Activated T-cell treated with anti-CD3 and anti-CD28 coated beads for 4 hours (primary cell): ENCODE measurements at places on chromosomes 16 and 17.

DNA sequence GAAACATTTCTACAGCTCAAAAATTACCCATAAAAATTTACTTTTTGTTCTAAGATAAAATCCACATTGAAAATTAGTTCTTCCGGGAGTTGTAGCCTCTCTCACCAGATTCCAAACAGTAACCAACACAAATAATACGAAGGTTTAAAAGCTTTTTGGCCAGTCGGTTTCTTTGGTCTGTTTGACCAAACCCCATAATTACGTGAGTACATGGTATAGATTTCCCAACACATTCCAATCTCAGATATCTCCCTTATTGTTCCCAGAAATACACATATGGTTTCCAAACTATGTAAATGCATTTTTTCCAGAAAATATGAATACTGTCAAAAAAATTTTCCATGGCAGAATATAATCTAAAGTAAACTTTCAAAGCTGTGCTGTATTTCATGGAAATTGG lies 722.0 kb downstream of the KCNJ2 start:
- no peak for DNase-seq

GRCh38 chr17:63573634-63574033 lies 23.4 kb downstream of the DCAF7 start:
- DNase-seq = no peak

DNA sequence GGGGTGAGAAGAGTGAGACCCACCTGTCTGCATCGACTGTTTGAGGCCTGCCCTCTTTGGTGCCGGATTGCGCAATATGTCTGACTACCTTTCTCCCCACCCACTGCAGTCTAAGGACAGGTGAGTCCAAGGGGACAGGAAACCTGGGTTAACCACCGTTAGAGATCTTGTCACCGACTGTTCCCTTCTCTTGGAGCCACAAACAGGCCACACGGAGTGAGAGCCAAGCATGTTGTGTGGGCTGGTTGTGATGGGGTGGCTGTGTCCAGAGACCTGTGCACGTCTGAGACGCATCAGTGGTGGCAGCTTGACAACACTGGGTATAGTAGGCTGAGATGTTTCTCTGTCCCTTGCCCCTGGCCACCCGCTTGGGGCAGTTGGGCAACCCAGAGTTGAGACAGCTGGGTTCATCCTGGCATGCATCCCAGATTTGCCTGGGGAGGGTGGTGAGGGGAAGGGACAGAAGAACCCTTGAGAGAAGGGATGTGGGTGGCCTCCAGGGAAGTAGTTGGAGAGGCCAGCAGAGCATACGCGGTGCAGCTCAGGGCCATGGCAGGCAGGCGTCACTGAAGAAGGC lies 21.4 kb downstream of the MPRIP start:
- no peak for DNase-seq

GRCh38 chr17:235831-236640 lies 54.6 kb upstream of the DOC2B start:
- no peak for DNase-seq

GRCh38 chr16:12876778-12877177 lies 24.6 kb upstream of the SHISA9 start:
- no peak for DNase-seq

DNA sequence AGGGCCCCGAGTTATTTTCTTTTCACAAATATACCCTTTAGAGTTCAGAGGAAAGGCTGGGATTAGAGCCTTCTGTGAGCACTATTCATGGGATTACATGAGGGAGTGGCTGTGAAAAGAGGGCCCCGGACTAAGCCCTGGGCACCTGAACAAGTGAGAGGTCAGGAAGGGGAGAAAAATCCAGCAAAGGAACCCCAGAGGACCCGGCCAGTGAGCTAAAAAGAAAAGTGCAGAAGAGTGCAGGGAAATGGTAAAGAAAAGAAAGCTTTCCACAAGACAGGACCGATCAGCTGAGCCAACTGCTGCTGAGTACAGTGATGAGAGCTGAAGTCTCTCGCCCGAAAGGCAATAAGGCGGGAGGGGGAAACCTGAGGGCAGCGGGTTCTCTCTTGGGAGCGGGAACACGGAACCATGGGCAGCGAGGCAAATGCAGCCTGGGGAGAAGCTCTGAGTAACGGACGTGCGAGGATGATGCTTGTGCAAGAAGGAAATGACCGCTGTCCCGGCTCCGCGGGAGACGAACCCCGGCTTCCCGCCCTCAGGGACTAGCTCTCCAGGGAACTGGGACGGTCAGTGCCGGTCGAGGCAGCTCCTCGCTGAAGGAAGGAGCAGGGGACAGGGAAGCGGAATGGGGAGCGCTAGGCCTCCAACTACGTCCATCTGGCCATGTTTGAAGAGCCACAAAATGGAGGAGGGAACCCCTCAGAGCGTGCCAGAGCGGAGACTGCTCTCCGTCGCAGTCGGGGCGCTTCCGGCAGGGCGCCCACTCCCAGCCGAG lies 665 bp upstream of the ALDH3A2 start:
- peak; percentile 11 for DNase-seq

GRCh38 chr16:19228575-19228974 lies 57.0 kb upstream of the CLEC19A start:
- no peak for DNase-seq

DNA sequence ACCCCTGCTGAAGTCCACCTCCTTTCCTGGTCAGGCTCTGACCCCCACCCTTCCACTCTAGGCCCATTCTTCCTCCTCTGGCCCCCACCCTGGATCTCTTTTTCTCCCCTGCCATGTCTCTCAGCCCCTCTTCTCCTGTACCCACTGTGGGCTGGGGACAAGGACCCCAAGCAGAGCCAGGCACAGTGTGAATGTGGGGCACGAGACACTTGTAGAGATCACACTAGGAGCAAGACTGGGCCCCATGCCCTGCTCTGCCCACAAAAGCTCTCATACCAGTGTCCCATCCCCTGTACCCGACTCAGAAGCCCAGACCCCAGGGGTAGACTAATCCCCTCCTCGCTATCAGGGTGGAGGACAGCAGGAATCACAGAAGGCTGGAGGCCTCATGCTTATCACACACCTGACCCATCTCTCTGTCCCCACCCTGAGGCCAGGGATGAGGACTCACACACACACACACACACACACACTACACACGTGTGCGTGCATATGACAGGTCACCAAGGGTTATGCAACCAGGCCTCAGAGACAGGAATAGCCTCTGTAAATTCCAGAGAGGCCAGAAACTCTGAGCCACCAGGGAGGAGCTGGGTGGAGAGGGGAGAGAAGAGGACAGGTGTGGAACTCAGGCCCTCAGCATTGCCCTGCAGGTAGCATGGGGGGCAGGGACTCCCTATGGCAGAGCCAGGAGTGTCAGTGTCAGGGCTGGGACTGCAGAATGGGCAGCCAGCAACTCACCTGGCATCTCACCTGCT lies 21.1 kb downstream of the ARHGAP27 start:
- no peak for DNase-seq

GRCh38 chr16:2040041-2040786 lies 7.4 kb downstream of the NTHL1 start:
- no peak for DNase-seq

- no peak for DNase-seq
Measured at GRCh38 chr16:85617948-85618347, 4.8 kb downstream of the GSE1 start.

- DNase-seq = peak; percentile 78
Measured at GRCh38 chr17:19744922-19745757, 3.0 kb downstream of the ALDH3A1 start.

- no peak for DNase-seq
Measured at GRCh38 chr16:20971401-20971800, 70.8 kb downstream of the LYRM1 start.

GRCh38 chr17:9670596-9670995 lies 25.3 kb downstream of the USP43 start:
- no peak for DNase-seq

GRCh38 chr17:79515110-79515509 lies 95.7 kb downstream of the RBFOX3 start:
- no peak for DNase-seq

DNA sequence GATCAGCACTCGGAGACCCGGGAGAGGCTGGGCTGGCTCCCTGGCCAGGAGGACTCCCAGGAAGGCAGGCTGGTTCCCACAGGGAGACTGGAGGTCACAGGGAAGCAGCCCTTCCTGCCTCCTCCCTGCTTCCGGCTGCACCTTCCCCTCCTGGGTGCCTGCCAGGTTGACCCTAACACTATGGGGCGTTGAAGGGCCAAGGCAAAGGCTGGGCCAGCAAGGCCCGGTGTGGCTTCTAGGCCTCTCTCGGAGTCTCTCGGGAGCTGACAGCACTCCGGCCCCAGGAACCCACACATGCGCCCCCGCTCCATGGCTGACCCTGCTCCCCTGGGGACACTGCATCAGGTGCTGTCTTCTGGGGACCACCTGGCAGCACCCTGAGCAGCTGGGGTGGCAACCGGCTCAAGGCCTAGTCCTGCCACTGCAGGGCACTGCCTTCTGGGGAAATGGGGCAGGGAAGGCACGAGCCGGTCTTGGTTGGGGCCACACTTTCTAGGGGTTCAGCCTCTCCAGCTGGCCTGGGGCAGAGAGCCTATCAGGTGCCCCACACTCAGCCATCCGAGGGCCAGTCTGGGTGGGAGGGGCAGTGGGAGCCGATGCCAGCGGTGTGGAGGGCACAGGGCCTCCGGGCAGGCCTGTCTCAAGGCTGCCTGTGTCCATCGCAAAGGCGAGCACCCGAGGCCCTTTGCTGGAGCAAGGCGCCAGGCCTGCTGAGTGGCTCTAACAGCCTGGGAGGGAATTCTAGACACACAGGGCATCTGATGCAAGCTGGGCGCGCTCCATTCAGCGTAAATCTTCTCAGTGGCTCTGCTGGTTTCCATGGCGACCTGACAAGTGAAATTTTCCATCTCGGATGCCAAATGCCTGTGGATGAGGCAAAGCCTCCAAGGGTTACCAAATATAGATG lies 5.6 kb upstream of the MTSS2 start:
- no peak for DNase-seq

- DNase-seq = no peak
Measured at GRCh38 chr16:3152991-3153368, 18.2 kb downstream of the ZNF213 start.

DNA sequence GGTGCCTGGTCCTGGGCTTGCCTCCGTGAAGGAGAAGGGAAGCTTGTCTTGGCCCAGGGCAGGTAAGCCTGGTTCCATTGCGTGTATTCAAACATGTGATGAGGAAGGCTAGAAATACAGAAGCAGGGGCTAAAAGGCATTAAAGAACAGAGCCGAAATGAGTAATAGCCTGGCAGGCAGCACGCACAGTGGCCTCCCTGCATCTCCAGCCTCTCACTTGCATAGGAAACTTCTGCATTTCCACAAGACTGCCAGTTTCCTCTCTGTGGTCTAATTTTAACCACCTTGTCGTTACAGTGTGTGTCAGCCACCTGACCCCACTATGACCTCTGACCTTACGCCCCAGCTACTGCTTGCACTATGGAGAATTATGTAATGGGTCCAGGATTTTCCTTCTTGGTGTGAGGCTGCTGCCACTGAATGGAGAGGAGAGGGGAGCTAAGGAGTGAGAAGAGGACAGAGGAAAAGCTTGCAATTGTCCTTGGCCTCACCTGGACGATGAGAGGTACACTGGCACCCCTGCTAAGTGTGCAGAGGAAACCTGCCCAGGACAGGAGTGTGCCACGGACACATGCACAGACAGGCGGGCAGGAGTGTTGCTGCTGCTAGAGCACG lies 32.8 kb downstream of the HIC1 start:
- DNase-seq = no peak

DNA sequence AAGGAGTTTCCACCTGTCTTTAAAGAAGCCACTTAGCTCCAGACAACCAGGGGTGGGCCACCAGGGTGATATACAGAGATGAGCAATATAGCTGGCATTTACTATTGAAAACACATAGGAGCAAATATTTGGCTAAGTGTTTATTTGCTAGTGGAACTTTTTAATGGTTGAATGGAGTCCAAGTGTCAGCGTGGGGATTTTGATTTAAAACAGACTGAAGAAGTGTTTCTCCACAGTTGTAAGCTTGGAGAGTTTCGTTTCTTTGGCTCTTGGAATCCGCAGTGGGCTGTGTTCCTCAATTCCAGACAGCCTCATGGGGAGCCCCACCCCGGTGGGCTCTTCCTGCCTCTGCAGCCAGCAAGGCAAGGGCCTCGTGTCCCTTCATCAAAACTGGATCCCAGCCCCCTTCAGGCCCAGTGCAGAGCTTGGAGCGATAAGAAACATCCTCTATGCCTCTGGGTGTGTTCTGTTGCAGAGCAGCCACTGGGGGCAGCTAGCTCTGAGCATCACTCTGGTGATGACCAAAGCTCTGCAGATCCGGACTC lies 36.1 kb downstream of the NOG start:
- DNase-seq = no peak

- DNase-seq = no peak
Measured at GRCh38 chr16:50501986-50502615, 46.1 kb upstream of the NKD1 start.

- no peak for DNase-seq
Measured at GRCh38 chr17:74875155-74875976, 2.6 kb upstream of the FDXR start.

DNA sequence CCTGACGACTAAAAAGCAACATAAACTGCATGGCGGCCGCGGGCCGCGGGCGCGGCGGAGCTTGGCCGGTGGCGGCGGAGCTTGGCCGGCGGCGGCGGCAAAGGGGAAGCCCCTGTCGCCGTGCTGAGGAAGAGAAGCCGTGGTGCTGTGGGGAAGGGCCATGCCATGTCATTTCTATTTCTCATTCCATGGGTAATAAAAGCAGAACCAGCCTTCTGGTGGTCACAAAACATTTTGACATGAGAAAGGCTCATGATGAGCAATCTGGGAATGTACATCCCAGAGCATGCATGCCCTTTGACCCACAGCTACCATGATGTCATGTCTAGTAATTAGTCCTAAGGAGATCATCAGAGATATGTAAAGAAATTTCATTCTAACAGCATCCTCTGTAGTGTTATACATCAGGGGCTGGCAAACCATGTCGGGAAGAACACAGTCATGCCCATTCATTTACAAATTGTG lies 23.9 kb upstream of the HEATR6 start:
- DNase-seq = no peak

- DNase-seq = no peak
Measured at GRCh38 chr16:81511371-81511770, 66.8 kb downstream of the CMIP start.

- DNase-seq = no peak
Measured at GRCh38 chr16:76964464-76965154, 226.4 kb upstream of the MON1B start.

- DNase-seq = peak; percentile 57
Measured at GRCh38 chr16:22206842-22207714, 1.0 kb downstream of the EEF2K start.
